ENCODE measurements at places on chromosomes 2 and 18.

- DNase-seq: no peak
These were observed 209.3 kb upstream of the SOX11 start for GRCh38 chr2:5482929-5483331.

DNA sequence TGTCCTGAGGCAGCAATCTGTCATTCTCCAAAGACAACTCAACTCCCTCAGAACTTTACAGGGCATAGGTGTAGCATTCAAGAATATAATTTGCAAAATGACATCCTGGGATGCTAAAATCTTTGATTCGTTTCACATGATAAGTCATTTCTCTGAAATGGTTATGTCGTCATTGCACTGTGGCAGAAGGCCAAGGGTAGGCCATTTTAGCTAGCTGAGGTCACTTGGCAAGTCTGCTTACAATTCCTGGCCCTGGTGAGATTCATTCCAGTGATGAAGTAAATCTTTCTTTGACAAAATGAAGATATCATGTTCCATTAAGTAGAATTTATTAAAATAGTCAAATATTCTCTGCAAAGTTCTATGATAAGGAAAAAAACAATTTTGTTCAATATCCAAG lies 1410.3 kb upstream of the LRRTM1 start:
- DNase-seq: no peak

DNA sequence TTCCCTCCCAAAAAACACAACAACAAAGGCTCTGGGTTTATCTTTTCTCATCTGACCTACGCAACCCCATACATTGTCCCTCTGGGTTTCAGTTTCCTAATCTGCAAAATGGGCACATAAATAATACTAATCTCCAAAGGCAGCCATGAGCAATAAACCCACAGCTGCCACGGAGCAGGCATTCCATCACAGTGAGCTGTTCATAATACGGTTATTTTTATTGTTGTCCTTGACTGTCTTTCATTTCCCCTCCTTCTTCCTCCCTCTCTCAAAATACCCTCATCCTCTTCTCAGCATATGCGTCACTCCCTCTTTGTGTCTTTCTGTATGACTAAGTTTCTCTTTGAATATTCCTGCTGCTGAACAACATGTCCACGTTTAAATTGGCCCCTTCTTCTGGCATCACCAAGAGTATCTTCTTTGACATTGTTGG lies 129.8 kb upstream of the CAB39 start:
- no peak for DNase-seq

DNA sequence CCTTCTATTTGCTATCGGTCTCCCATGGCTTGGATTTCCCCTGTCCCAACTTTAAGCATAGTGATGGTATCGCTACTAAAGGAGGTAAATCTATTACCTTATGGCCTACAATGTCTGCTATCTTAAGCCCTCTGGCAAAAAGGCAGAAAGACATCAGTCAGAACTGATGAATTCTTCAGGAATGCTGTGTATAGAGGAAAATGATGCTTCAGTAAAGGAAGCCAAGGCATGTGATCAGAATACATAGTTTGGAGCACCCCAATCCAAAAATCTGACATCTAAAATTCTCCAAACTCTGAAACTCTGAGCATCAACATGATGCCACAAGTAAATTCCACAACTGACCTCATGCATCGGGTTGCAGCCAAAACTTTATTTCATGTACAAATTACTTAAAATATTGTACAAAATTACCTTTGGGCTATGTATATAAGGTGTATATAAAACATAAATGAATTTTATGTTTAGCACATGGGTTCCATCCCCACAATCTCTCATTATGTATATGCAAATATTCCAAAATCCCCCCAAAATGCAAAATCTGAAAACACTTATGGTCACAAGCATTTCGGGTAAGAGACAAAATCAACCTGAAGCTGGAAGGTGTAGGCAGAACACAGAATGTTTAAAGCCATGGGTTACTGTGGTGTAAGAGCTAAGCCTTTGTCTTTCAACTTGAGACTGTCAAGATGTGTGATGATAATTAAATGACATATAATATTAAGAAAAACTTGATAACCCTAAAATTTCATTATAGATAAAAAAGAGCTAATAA lies 66.2 kb downstream of the CUL3 start:
- no peak for DNase-seq

DNA sequence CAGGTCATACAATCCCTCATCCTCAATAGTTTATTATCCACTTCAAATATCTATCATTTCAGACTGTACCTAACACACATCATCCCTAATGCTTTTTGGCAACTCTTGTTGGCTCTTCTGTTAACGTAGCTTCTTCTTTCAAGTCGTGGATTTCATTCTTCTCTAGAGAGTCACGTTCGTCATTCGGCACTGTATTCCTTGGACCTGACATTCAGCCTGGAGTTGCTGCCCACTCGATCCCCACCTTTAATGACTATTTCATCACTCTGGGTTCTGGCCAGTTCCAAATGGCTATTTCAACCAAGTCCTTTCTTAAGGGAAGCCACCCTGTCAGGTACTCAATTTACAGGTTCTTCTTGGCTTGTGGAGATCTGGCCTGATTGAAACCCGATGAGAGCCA lies 192.2 kb upstream of the RASGRP3 start:
- no peak for DNase-seq

- no peak for DNase-seq
These were observed 65.1 kb downstream of the MAPK4 start for GRCh38 chr18:50624981-50625380.

DNA sequence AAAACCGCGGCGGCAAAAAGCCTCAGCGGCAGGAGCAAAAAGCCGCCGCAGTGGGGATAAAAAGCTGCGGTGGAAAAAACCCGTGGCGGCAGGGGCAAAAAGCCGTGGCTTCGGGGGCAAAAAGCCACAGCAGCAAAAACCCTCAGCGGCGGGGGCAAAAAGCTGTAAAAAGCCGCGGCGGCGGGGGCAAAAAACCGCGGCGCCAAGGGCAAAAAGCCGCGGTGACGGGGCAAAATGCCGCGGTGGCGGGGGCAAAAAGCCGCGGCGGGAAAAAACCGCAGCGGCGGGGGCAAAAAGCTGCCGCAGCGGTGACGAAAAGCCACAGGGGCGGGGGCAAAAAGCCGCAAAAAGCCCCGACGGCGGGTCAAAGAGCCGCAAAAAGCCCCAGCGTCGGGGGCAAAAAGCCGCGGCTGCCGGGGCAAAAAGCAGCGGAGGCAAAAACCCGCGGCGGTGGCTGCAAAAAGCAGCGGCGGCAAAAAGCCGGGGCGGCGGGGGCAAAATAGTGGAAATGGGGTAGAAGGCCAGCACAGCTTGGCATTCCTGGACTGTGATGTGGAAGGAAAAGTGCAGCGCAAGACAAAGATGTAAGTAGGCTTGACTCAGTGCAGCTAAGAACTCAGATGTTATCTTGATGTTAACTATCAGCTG lies 151.8 kb downstream of the ANKRD30BL start:
- no peak for DNase-seq

- DNase-seq: no peak
These were observed 37.3 kb upstream of the LNPK start for GRCh38 chr2:176039375-176039774.

- no peak for DNase-seq
These were observed 92.1 kb downstream of the ZNF385B start for GRCh38 chr2:179769323-179769722.

- no peak for DNase-seq
These were observed 430.6 kb upstream of the ID2 start for GRCh38 chr2:8251291-8251690.

- DNase-seq: no peak
These were observed 10.4 kb downstream of the COLEC11 start for GRCh38 chr2:3604991-3605961.

DNA sequence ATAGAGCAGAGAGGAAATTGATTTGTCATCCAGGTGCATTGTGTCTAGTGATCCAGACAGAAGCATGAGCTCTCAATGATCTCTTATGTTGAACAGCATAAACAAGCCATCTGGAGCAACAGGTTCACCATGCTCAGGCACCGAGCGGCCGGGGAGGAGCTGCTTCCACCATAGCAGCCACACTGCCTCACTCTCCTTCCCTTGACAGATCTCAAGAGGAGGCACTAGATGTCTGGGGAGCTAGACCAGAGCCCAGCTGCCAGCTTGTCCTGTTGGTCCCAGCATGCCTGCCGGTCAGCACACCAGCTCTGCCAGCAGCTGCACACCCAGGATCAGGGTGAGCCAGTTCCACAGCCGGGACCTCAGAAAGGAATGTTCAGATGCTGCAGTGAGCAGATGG lies 17.5 kb upstream of the LONRF2 start:
- DNase-seq: no peak

DNA sequence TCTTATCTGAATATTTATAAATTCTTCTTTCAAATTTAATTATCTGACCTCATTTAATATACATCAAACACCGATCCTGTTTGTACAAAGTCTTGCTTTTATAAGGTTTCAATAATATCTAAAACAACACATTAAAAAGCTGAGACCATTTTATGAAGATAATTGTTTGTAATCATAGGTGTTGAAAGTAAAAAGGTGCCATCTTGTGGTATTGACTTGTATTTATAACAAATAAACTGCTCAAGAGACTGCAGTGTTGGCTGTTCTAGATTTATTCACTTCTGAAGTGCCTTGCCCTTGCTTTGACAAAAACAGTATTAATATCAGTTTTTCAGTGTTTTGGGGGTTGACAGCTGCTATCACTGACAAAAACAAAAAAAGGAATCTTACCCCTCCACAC lies 286.8 kb upstream of the HNMT start:
- no peak for DNase-seq

DNA sequence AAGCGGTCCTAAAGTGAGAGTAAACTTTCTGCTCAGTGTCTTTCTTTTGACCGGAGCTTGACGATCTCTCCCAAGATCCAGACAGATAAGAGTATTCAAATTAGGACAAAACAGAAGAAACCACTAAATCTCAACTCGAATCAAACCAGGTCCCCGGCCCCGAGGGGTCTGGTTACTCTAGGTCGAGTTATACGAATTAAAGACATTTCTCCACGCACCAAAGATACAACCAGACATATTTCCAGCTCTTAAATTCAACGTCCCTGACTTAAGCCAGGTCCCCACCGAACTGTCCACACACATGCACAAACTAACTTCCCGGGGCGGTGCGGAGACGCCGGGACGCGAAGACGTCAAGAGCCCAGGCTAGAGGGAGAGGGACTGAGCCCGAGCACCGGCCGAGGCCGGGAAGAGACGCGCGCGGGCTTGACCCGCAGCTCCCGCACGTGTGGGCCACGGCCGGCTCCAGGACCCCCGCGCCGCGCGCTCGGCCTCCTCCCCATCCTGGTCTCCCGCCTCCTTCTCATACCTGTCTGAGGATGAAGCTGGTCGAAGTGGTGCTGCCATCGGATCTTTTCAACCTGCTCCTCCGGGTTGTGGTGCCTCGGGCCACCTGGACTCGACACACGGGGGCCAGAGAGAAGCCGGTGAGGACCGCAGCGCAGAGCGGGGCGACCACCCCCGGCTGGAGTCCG lies 896 bp downstream of the CACNB4 start:
- DNase-seq: no peak

DNA sequence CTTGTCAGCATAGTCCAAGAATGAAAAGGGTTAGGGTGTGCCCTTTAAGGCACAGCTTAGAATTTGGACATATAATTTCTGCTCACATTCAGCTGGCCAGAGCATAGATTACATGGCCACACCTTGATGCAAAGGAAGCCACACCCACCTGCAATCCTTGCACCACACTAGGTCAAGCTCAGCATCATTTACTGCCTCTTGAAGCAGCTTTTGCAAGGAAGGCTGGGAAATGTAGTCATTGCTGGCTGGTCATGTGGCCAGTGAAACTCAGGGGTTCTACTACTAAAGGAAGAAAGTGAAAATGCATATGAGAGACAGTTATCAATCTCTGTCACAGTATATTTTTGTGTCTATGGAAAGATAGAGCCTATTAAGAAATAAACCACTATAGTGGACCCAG lies 159.3 kb downstream of the GFPT1 start:
- no peak for DNase-seq

- no peak for DNase-seq
These were observed 64.9 kb downstream of the SPRED2 start for GRCh38 chr2:65367524-65367923.

- no peak for DNase-seq
These were observed 95.6 kb upstream of the SLC14A2 start for GRCh38 chr18:45519411-45520280.

GRCh38 chr2:124286089-124286783 lies 261.1 kb downstream of the CNTNAP5 start:
- DNase-seq: no peak

GRCh38 chr2:177817300-177817699 lies 255.3 kb downstream of the PDE11A start:
- DNase-seq: no peak

GRCh38 chr2:16319551-16320121 lies 346.0 kb downstream of the CYRIA start:
- no peak for DNase-seq

DNA sequence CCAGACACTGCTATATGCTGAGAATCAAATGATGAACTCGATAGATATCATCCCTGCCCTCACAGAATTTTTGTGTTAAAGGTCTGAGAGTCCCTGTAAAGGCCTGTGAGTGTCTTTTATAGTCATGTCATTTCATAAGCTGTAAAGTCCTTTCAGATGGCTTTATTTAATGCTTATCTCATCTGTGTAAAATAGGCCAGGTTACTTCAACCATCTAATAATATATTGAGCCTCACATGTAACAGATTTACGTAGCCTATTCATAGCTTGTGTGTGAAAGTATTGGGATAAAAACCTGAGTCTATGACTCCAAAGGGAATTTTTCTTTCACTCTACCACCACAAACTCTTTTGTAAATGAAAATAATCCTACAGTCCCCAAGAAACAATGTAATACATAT lies 672.0 kb upstream of the SYT4 start:
- DNase-seq: no peak

GRCh38 chr2:237152361-237152760 lies 66.7 kb downstream of the COPS8 start:
- no peak for DNase-seq

DNA sequence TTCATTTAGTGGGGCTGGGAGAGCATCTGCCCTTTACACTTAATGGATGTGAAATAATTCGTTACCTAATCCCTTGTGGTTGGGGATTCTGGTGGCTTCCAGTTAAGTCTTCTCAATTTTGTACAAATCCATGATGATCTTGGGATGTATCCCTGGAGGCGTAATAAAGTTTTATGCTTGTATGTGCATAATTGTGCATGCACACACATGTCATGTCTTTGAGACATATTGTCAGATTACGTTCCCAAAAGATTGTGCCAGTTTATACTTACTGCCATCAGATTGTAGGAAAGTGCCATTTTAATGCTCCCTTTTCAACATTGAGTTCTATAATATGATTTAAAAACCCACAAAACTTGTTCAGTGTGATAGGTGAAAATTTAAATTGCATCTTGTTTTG lies 60.8 kb downstream of the CHRNA1 start:
- DNase-seq: no peak

- DNase-seq: no peak
These were observed 104.5 kb downstream of the EPHA4 start for GRCh38 chr2:221467610-221468009.

DNA sequence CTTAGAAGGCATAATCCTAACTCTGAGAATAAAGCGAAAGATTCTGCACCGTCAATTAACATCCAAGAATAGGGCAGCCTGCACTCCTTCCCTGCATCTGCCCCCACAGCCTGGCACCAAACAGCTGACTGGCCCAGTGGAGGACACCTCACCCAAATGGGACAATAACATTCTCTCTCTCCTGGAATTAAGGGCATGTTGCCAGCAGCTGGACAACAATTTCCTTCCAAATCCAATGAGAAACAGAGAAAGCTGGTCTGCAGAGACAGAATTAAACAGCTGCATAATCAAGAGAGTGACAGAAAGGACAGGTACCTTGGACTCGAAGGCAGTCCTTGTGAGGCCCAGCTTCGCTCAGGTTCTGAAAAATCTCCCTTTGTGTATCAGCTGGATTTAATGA lies 15.0 kb downstream of the COX7A2L start:
- no peak for DNase-seq

- no peak for DNase-seq
These were observed 1.4 kb downstream of the RAB1A start for GRCh38 chr2:65128297-65129190.

GRCh38 chr2:43890855-43891254 lies 52.1 kb downstream of the ABCG8 start:
- no peak for DNase-seq
